ENCODE measurements at places on chromosomes 3 and 15.

DNA sequence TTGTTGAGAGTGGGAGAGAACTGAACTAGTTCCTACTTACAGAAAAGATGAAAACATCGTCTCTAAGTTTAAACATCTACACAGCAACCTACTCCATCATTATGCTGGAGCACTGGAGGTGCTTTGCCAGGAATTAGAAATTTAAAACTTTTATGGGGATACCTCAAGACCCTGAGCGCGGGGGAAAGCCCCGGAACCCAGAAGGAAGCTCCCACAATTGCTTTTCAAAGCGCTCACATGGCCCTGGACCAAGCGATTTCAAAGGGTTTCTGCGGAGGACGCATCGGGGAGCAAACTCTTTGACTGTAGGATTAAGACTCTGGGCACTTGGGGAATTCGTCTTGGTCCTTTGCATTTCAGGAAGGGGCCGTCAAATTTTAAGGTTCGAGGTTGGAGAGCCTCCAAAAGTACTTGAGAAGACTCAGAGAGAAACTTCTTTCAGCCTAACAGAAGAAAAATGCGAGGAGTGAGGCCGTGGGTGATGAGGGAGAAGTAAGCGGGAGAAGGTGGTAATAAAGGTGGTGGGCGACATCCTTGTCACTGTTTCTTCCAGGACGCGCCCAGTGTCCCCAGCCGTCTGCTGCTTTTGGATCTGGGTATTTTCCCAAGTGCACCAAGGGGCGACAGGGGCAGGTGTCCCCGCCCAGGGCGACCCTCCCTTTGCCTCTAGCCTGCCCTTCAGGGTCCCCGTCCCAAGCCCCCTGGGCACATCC, 591 bp downstream of the PROK2 start:
- no peak for DNase-seq

- DNase-seq, result peak; percentile 67
Observed at GRCh38 chr15:76253691-76254473, 57.4 kb downstream of the ETFA start.

DNA sequence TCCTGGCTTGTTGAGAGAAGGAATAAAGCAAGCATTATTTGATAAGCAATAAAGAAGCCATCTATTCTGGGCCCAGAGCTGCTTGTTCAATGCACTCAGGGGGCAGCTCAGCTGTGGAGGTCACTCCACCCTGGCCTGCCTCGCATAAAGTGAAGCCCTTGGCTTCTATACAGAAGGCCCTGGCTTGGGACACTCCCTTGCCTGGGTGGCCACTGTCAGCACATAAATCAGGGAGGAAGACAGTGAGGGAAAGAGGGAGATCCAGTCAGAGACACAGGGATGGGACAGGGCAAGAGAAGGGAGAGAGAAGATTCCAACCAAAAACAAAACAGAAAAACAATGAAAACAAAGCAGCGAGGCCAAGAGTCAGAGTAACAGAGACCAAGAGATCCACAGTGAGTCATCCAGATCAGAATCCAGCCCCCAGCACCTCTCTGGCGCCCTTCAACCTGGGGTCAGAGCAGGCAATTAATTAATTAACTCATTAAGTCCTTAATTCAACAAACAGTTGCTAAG, 11.8 kb downstream of the INSYN1 start:
- no peak for DNase-seq

- no peak for DNase-seq
Observed at GRCh38 chr3:196754091-196754981, 14.7 kb downstream of the PAK2 start.

GRCh38 chr15:47388299-47388698, 329.0 kb upstream of the SEMA6D start:
- DNase-seq, result no peak

DNA sequence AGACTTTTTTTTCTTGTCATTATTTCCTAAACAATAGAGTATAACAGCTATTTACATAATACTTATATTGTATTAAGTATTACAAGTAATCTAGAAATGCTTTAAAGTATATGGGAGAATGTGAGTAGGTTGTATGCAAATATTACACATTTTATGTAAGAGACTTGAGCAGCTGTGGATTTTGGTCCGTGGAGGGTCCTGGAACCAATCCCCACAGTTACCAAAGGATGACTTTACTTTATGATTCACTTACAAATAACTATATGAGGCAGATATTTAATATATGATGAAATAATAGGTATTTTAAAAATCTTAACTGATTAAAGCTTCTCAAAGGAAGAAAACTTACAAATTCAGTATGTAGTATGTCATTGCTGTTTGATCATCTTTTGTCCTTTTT, 56.3 kb downstream of the PPP2R3A start:
- no peak for DNase-seq

- DNase-seq, result no peak
Observed at GRCh38 chr3:135989242-135989641, 23.7 kb downstream of the PPP2R3A start.

- DNase-seq, result no peak
Observed at GRCh38 chr15:48109856-48110531, 10.8 kb upstream of the SLC24A5 start.

GRCh38 chr3:126947429-126947828, 35.5 kb upstream of the PLXNA1 start:
- no peak for DNase-seq

GRCh38 chr3:109963831-109964230, 626.5 kb upstream of the DPPA4 start:
- peak; percentile 75 for DNase-seq

GRCh38 chr15:85167568-85167967, 185.9 kb downstream of the PDE8A start:
- DNase-seq, result no peak

GRCh38 chr3:81558106-81558505, 203.3 kb downstream of the GBE1 start:
- DNase-seq, result no peak

- no peak for DNase-seq
Observed at GRCh38 chr3:175777965-175778364, 918.8 kb downstream of the NAALADL2 start.

DNA sequence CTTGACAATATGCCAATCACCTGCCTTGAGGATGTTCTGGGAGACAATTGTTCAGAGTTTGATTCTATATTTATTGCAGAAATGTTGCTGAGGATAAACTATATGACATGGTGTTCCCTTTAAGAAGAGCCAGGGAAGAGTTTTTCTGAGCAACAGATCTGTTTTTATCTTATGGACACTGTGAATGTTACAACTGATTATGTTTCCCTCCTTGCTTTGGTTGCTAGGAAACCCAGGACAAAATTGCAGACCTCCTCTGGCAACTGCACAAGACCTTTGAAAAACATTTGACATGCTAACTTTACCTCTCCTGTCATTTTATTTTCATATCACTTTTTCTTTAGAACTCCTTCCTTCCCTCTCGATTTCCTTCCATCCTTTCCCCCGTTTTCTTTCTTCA, 8.2 kb upstream of the TM6SF1 start:
- no peak for DNase-seq

DNA sequence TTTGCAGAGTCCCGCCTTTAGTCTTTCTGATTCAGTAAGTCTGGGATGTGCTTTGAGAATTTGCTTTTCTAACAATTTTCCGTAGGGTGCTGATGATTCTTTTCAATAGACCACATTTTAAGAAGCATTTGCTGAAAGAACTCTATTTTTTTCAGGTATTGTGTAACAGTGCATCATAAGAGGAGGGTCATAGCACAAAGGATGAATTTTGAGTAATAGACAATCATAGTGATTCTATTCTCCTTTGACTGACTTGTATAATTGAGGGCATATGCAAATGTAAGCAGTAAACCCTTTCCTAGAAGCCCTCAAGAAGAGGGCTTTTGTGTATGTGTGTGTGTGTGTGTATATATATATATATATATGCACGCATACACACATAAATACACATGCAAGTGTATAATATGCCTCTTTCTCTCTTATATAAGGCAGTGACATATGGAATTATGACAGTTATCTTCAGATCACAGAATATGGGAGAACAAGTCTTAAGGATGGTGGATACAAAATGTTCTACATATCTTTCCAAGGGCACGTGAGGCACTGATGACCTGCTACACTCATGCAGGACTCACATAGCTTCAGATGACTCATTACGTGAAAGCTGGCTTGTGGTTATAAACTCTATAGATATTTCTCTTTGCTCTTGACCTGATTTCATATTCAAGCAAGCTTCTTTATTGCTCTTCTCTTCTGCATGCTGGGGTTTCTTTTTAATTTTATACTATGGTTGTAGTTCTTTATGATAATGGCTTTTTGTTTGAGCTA, 6.5 kb upstream of the PLSCR1 start:
- DNase-seq, result no peak

DNA sequence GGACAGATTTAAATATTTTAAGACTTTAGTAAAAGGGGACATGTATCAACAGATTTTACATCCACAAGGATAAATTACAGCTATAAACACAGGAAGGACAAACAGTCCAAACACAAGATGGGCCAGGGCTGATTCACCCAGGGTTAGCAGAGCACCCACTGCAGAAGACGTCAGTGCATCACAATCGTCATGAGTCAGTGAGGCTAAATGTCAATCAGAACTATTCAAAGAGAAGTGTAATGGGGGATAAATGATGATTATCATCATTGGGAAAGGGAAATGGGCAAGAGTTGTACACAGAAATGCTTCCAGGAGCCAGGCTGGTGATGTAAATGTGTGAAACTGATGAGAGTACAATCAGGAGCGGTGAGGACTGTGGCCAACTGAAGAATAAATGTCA, 226.8 kb downstream of the PLCL2 start:
- DNase-seq, result no peak

DNA sequence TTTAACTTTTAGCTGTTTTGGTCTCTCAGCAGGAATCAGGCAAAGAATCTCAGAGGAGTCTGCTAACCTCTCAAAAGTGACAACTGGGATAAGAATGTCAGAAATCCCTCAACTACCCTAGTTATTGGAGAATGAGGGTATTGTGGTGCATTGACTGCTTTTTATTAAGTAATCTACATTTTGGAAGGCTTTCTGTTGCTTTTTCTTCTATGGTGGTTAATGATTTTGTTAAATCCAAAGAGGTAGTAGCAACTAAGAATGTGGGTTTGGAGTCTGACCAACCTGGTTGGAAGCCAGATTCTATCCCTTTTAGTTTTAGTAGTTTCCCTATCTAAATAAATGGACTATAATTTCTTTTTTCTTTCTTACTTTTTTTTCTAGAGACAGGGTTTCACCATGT, 94.7 kb upstream of the RNF7 start:
- DNase-seq, result no peak

GRCh38 chr15:64443016-64443415, 17.4 kb upstream of the ZNF609 start:
- DNase-seq, result no peak

- DNase-seq, result no peak
Observed at GRCh38 chr15:33098094-33099058, 96.1 kb downstream of the FMN1 start.

DNA sequence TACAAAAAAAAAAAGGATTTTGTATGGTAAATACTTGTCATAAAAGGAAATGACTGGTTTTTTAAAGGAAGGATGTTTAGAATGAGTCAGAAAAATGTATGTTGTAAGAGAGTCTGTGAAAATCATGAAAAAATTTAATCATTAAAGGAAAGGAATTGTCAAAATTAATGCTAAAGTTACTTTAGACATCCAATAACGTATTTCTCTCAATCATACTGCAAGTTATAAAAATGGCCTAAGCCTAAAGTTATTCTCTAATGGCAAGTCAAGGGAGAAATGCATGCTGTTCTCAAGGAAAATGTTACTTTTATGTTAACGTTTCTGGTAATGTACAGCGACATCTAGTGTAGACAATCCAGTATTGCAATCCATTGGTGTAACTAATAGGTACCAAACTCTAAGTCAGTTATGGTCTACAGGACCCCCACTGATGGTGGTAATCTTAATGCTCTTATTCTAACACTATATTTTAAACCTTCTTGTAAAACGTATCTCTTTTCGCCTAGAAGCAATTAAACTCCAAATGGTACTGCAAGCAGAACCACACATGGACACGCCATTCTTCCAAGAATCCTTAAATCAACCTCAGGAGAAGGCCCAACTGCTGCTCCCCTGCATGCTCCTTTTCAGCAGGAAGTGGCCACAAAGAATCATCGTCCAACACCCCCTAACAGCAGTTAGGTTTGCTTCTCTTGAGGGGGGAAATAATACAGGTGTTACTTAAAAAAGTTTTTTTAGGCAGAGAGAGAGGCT, 35.2 kb downstream of the NCEH1 start:
- DNase-seq, result peak; percentile 68

DNA sequence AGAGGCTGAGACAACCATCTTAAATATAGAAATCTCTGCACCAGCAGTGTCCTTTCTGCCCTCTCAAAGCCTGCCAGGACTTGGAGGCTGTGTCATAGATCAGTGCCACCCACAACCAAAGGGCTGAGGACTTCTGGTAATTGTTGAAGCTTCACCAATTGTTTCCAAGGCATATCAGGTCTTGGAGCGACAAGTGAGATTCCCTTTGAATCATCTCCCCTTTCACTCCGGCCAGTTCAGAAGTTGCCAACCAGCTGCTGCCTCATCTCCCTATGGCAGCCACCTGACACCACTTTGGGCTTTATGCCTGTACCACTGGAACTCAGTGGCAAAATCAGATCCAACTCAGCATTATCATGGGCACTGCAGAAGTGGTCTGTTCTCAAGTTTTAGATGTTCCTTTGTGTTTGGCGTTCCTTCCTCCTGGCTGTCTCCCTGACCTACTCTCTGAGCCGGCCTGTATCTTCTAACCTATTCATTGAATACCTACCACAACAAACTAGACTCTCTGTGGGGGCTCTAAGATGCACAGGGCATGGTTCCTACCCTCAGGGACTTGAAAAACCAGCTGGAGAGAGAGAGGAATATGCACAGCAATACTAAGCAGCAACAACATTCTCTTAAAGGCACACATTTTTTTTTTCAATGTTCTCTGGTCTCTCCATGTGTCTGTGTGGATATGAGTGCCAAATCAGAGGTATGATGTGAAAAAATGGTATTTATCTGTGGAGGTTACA, 90.8 kb upstream of the PFN2 start:
- DNase-seq, result no peak

GRCh38 chr3:120177707-120178306, 83.6 kb upstream of the GSK3B start:
- peak; percentile 11 for DNase-seq

- DNase-seq, result no peak
Observed at GRCh38 chr3:89364314-89364713, 256.9 kb downstream of the EPHA3 start.

DNA sequence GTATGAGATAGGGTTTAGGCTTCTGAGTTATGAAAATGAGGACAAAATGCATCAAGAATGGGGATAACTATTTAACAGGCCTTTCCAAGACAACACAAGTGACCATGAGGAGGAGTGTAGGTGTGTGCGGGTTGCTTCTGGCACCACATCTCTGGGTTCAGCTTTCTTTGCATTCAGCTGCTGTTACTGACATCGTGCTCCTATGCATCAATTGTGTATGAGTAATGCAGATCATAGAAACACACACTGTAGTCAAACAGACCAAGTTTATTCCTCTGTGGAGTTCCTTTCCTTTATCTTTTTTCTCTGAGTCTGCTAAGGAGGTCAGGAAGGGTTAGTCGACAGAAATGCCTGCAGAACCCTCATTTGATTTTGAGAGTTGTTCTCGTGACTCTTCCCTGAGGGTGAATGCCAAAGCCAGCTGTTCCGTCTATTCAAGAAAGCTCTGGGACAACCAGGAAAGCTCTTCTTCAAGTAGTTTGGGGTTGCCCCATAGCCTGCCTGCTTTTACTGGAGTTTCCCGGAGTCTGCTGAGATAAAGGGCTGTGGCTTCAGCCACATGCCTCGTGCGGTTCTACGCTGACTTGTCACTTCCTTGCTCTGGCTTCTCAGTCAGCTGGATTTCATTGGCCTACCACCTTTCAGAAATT, 136.7 kb upstream of the TLE3 start:
- DNase-seq, result no peak

- DNase-seq, result no peak
Observed at GRCh38 chr15:59223736-59224135, 17.1 kb downstream of the LDHAL6B start.

- peak; percentile 77 for DNase-seq
Observed at GRCh38 chr3:157493627-157494550, 9.3 kb downstream of the VEPH1 start.
